ENCODE measurements at places on chromosomes 1 and 21.

DNA sequence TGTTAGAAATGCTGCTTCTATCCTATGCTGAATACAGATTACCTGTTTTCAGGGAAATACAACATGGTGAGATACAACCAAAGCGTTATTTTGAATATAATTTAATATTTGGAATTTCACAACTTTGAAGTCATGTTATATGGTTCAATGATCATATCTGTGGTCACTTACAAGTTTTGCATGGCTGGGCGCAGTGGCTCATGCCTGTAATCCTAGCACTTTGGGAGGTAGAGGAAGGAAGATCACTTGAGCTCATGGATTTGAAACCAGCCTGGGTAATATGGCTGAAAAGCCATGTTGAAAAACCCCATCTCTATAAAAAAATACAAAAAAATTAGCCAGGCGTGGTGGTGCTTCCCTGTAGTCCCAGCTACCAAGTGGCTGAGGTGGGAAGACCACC lies 57.9 kb downstream of the DOP1B start:
- DNase-seq = no peak

GRCh38 chr1:185363205-185363604 lies 46.2 kb upstream of the IVNS1ABP start:
- DNase-seq = no peak

- peak; percentile 83 for DNase-seq
These were observed 1.6 kb downstream of the ADAM15 start for GRCh38 chr1:155052439-155053395.

GRCh38 chr1:245434280-245434679 lies 279.5 kb downstream of the KIF26B start:
- DNase-seq = no peak

DNA sequence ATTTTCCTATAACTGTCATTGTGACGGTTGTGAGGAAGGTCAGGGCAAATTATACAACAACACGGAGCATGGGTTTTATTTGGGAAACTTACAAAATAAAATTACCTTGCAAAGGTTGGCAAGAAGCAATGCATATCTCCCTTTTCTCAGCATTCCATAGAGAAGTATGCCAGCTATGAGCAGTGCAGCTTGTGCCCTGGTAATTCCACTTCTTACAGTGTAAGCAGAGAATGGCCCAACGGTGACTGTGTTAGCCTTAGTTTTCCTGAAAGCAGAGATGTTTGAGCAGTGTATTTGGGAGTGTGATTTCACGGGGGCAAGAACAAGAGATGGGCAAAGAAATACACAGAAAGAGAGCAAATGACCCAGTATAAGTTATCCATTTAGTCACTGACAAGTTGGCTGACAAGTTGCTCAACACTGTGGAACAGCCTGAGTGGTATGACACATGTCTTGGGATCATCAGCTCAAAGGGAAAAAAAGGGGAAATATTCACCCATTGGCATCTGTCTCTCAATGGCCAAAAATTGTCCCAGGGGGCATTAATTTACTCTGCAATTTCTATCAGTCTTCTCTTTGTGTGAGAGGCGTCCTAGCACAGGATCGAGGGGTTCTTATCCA lies 210.9 kb upstream of the NRIP1 start:
- no peak for DNase-seq

DNA sequence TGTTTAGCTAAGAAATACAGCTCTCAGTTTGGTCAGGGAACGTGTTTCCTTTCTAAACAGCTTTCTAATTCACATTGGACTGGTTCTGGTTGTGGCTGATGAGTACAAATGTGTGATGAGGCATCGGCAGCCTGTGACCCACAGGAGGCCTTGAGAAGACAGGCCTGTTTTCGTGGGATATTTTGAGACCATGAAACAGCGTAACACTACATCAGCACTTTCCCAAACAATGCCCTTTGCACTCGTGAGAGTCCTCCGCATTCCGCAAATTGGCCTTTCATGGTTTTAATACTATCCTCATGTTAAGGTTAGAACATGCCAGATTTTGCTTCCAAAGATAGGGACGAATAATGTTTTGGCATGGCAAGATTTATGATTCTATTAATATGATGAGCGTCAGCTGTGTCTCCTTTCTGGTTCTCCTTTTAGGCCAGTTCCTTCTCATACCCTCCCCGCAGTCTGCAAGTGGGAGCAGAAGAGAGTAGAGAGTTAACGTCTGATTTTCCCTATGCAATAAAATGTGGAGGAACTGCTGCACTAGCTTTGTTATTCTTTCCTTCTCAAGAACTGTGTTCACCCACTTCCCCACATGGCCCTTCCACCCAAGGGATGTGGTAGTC lies 84.3 kb upstream of the L1TD1 start:
- no peak for DNase-seq

DNA sequence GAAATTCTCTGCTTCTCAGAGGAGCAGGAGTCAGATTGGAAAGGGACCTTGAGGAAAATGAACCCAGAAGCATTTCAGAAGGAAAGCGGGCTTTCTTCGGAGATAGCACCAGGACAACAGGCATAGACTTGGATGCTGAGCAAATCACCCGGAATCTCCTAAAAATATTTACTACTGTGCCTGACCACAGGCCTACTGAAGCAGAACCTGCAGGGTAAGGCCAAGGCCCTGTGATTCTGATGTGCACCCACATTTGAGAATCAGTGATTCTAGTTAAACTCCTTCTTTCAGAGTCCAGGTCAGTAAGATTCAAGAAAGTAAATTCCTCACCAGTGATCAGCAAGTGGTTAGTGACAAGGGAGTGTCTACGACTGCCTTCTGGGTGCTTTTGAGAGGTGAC lies 307.3 kb upstream of the DUSP10 start:
- no peak for DNase-seq

DNA sequence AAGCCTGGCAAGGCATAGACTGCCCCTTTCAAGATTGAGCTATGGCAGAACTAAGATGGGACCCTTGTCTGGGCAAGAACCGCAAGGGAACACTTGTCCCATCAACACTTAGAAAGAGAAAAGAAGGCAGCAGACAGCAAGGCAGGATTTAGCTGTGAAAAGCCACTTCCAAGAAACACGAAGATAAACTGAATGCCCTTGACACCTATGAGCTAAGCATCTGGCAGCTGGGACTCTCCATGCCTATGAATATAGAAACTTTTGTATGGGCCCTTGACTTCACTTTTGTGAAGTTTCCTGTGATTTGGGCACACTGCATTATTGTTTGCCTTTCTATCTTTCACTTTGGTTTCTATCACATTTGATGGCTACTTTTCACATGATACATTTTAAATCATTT lies 24.9 kb upstream of the CACNA1E start:
- no peak for DNase-seq

GRCh38 chr1:166133857-166134256 lies 32.9 kb downstream of the FAM78B start:
- peak; percentile 22 for DNase-seq

DNA sequence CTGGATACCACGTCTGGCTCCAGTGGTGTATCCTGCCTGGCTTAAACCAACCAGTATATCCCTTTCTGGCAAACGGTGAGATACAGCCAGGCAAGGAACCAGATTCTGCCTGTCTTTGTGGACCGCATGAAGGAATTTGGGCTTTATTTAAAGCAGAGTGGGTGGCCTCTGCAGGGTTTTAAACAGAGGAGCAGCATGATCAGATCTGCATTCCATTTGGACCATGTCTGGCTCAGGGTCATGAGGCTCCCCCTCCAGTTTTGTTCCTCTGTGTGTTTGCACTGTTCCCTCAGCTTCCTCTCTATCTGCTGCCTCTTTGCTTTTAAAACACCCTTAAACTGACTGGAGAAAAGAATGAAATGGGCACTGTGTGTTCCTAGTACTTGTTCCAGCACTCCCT lies 195.0 kb downstream of the GIPC2 start:
- DNase-seq = no peak

Data from cardiac septum (tissue), 1 donor.